Astrocyte of the spinal cord (primary cell): ENCODE measurements at places on chromosomes 1 and 21.

GRCh38 chr1:167292216-167292615, 71.5 kb downstream of the POU2F1 start:
- DNase-seq = no peak

GRCh38 chr1:4630561-4630960, 23.8 kb upstream of the AJAP1 start:
- no peak for DNase-seq

DNA sequence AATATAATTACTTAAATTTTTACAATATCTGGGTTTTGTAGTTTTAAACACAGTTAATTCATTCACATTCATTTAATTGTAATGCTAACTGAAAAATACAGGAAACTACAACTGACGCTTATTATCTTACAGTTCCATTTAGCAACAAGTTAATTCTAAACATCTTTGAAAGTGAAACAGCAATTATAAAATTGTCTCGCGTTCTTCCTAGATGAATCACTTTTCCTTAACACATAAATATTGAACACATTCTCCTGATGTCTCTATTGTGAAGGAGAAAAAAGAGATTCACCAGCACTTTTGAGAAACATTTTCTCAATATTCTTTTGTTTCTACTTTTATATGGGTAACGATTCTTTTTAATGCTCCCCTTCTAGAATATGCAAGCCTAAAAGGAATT, 6.4 kb downstream of the PTGFR start:
- no peak for DNase-seq

DNA sequence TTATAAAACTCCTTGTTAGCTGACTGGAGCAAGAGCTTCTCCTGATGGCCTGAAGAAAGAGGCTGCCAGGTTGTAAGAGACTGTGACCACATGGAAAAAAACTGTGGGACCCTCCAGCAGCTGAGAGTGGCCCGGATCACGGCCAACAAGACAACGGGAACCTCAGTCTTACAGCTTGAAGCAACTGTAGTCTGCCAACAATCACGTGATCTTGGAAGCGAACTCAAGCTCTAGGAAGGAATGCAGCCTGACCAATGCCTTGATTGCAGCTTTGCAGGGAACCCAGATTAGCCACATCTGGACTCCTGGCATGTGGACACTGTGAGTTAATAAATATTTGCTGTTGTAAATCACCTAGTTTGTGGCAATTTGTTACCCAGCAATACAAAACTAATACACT, 442.6 kb upstream of the PRMT6 start:
- no peak for DNase-seq
